ENCODE measurements at places on chromosomes 2 and 18.

- no peaks in the 10 kb centered on the region for H3K4me1 ChIP-seq
- no peak overlapping the region for H3K4me3 ChIP-seq
- H3K27me3 ChIP-seq, result no peaks in the 10 kb centered on the region
- H3K27ac ChIP-seq, result no peak overlapping the region
These were observed 217.6 kb upstream of the ETAA1 start for GRCh38 chr2:67179526-67179925.

- H3K36me3 ChIP-seq, result no peaks in the 10 kb centered on the region
- H3K4me1 ChIP-seq, result no peaks in the 10 kb centered on the region
- peaks cover 29% of the 10 kb centered on the region for H3K27me3 ChIP-seq
- no peak overlapping the region for H3K27ac ChIP-seq
These were observed 22.1 kb upstream of the CTDP1 start for GRCh38 chr18:79657342-79657996.

DNA sequence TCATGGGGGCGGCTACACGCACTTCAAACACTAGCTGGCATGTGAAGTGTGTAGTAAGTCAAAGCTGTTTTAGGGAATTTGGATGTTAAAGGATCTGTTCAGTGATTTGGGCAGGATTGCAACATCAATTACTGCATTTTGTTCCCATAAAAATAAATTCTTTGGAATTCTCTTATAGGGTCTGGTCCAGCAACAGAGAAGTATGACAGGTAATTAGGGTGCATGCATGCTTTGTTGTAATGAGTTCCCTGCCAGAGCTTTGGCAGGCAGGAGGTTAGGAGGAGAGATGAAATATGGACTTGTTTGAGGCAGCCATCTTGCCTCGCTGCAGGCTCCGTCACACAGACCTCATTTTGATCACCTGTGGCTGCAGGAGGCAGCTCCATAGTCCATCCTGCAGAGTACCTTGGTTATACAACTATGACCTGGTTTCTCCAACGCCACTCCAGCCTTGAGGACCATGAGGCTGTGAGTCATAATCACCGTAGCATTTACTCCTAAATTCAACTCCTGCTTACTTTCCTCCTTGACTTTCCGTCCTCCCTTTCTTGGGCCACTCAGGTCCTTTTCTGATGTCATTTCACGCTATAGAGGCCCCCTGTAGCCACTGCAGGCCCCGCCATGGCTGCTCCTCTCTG, 26.5 kb upstream of the EML4 start:
- DNase-seq, result no peak
- H3K36me3 ChIP-seq, result no peaks in the 10 kb centered on the region
- H3K27ac ChIP-seq, result no peak overlapping the region
- no peak overlapping the region for H3K4me3 ChIP-seq

- no peaks in the 10 kb centered on the region for H3K36me3 ChIP-seq
- H3K4me3 ChIP-seq, result no peak overlapping the region
- no peak for DNase-seq
- H3K27me3 ChIP-seq, result no peaks in the 10 kb centered on the region
These were observed 189.4 kb upstream of the RND3 start for GRCh38 chr2:150676747-150677383.

- no peak for DNase-seq
- no peak overlapping the region for H3K27ac ChIP-seq
- no peaks in the 10 kb centered on the region for H3K4me1 ChIP-seq
- H3K36me3 ChIP-seq, result no peaks in the 10 kb centered on the region
These were observed 110.5 kb downstream of the ACKR3 start for GRCh38 chr2:236679884-236680860.
